ENCODE measurements at places on chromosomes 3 and 15. TPM values are rescaled to one million over a fixed set of nuclear protein-coding genes. Genes with fewer than 3 reads are reported as not detected.

- DNase-seq, result no peak
Observed at GRCh38 chr3:117921411-117921810, 1113.2 kb downstream of the IGSF11 start.

The TWF2 gene
- total RNA-seq, result 118 TPM

DNA sequence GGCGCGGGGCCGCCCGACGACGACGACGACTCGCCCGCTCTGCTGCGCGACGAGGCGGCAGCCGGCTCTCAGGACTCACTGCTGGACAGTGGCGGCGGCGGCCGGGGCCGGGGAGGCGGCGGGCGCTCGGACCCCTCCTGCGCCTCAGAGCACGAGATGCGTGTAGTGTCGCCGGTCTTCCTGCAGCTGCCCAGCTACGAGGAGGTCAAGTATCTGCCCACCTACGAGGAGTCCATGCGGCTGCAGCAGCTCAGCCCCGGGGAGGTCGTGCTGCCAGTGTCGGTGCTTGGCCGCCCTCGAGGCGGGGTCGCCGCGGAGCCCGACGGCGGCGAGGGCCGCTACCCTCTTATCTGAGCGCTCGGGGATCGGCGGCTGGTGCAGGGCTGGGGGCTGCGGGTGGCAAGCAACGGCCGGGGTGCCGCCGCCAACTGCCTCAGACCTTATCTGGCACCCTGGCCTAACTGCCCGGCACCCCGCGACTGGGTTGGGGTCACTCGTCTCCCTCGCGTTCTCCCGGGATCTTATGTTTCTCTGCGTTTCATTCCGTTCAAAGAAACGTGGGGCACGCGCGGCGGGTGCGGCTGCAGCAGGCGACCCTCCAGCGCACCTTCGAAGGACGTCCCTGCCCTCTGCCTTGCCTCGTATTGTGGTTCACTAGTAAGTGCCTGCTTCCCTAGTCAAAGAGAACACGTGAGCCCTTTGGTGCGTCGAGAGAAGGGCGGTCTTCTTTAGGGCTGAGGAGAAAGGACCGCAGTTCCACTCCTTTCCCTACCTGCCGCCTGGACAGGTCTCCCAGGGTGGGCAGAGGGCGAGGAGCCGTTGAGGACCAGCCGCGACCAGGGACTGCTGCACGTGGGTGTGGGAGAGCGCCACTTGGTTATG is 1.0 kb downstream of the C3orf80 start:
- DNase-seq, result no peak

The KCNH8 gene
- not detected for total RNA-seq

The CSPG4 gene
- total RNA-seq, result not detected

The GNAT1 gene
- total RNA-seq, result not detected

The UQCC5 gene
- 8.5 TPM for total RNA-seq

- no peak for DNase-seq
Observed at GRCh38 chr3:144390786-144391185, 419.2 kb downstream of the DIPK2A start.

DNA sequence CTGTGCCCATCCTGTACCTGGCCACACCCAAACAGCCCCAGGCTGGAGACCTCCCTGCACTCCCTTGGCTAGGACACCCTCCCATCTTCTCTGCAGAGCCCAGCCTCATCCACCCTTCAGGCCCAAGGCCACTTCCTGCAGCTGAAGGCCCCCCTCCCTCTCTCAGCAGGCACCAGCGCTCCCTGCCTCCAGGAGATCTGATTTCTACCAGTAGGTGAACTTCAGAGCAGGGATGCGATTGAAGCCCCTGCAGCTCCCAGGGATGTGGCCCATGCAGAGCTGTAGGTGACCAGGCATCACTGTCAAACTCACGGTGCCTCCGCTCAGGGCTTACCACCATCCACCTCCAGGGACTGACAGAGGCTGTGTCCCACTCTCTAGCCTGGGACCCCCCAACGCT is 96.3 kb downstream of the NUP210 start:
- no peak for DNase-seq

The SAMD7 gene
- total RNA-seq, result not detected
